Fibroblast of skin of right quadriceps (primary cell): ENCODE measurements at places on chromosomes 16 and 17.

GRCh38 chr17:4998732-4999429 is 1.1 kb downstream of the KIF1C start:
- no peak for DNase-seq

DNA sequence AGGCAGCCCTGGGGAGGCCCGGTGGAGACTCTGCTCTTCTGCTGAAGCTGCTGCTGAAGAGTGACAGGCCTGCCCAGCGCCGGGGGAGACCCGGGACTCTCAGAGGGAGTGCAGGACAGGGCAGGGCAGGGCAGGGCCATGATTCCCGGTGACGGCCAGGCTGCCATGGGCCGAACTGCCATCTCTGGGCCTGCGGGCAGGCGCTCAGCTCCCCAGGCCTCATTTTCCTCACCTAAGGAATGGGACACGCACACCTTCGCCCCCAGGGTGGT is 22.6 kb upstream of the SSTR5 start:
- no peak for DNase-seq

- no peak for DNase-seq
These were observed 77.5 kb upstream of the MSI2 start for GRCh38 chr17:57178839-57179238.

DNA sequence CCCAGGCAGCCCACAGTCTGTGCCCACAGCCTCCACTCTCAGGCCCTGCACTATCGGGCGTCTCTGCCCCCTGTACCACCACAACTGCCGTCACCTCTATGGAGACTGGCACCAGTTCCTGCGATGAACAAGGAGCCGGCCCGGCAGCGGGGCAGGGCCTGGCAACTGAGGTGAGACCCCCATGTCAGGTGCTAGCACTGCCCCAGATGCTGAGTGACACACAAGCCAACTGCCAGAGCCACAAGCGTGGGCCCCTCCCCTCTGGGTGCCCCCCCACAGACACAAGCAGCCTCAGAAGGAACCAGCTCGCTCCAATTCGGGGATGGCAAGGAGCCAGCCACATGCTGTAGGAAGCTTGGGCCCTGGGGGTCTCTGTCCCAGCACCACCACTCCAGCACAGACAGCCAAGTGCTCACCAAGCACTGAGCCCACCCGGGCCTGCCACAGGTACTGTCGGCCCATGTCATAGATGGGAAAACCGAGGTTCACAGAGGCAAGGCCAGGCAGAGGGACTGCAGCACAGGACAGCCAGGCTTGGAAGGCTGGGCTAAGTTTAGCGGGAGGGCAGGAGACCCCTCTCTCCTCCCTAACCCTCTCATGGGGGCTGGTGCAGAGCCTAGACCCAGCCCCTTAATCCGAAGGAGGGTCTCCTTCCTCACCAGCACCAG is 1.5 kb upstream of the PVALEF start:
- DNase-seq, result no peak

DNA sequence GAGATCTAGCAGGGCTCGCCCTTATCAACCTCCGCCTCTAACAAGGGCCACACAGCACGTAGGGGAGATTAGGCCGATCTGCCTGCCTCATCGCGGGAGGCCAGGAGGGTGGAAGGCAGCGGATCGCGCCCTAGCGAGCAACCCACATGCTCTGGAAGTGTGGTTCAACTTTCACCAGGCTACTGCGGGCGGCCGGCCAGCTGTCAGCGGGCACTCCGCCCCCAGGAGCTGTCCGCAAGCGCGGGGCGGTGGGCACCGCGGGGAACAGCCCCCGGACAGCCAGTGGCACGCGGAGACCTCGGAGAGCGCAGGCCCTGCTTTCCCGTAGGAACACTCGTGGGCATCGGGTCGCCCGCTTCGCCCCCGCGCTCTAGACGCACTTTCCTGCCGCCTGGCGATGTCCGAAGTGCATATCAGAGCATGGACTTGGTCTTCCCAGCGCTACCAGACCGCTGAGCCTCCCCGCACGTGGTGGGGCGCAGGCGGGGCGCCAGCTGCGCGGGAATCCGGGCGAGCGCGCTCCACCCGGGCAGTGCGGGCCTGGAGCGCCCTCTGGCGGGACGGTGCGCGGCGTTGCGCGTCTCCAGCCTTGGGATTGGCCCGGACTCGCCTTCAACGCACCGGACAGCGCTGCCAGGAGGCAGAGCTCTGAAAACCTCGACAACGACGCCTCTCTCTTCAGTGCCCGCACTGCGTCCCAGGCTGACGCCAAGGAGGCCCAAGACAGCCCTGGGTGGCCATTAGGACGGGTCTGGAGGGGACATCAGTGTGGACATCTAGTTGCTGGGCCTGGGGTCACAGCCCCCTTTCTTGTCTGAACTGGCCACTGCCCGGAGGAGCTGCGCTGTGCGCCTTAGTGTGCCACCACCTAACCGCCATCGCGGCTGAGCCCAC is 3.6 kb upstream of the ZNHIT3 start:
- peak; percentile 65 for DNase-seq

- no peak for DNase-seq
These were observed 7.6 kb upstream of the NLRC5 start for GRCh38 chr16:56981729-56982271.

- DNase-seq, result no peak
These were observed 53.9 kb upstream of the TOB1 start for GRCh38 chr17:50920041-50920410.

GRCh38 chr17:30219315-30219714 is 16.2 kb downstream of the SLC6A4 start:
- no peak for DNase-seq
